Ecto neural progenitor cell (in vitro differentiated cells): ENCODE measurements at places on chromosomes 5 and 9.

- no peak for DNase-seq
Measured at GRCh38 chr5:65855766-65856315, 70.5 kb upstream of the ERBIN start.

DNA sequence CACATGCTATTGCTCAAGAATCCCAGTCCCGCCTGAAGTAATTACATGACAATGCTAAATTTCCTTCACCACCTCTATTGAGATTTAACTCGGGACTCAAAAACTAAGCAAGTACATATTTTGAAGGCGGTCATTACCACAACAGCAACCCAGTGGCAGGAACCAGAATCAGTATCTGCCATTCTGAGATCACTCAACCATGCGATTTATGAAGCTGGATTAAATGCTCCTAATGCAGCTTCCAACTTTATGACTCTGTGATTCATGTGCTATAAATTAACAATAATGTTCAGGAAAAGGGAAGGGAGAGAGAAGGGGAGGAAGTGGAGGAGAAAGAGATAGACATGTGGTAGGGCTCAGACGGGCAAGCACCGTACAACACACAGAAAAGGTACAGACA is 194.7 kb downstream of the DNAH5 start:
- DNase-seq: no peak

- DNase-seq: no peak
Measured at GRCh38 chr9:125258160-125258785, 3.4 kb upstream of the GAPVD1 start.

- no peak for DNase-seq
Measured at GRCh38 chr5:10827571-10827970, 66.5 kb upstream of the DAP start.

DNA sequence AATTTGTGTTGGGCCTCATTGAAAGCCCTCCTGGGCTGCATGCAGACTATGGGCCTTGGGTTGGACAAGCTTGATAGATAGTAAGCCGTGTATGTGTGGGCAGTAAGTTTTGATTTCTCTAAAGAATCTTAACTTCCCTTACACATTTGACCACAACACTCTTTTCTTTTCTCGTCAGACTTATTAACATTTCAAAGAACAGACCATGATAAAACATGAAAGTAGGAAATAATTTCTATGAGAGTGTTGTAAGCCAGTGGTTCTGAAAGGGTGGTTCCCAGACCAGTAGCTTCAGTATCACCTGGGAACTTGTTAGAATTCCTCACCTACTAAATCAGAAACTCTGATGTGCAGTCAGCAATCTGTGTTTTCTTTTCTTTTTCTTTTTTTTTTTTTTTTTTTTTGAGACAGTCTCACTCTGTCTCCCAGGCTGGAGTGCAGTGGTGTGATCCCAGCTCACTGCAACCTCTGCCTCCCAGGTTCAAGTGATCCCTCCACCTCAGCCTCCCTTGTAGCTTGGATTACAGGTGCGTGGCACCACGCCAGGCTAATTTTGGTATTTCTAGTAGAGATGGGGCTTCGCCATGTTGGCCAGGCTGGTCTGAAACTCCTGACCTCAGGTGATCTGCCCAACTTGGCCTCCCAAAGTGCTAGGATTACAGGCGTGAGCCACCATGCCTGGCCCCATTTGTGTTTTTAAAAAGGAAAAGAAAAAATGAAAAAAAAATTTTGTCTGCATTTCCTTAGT is 20.0 kb upstream of the GCNT1 start:
- DNase-seq: no peak

GRCh38 chr5:170963521-170963920 is 101.7 kb downstream of the RANBP17 start:
- DNase-seq: no peak

- no peak for DNase-seq
Measured at GRCh38 chr9:19231904-19232822, 1.7 kb downstream of the DENND4C start.

DNA sequence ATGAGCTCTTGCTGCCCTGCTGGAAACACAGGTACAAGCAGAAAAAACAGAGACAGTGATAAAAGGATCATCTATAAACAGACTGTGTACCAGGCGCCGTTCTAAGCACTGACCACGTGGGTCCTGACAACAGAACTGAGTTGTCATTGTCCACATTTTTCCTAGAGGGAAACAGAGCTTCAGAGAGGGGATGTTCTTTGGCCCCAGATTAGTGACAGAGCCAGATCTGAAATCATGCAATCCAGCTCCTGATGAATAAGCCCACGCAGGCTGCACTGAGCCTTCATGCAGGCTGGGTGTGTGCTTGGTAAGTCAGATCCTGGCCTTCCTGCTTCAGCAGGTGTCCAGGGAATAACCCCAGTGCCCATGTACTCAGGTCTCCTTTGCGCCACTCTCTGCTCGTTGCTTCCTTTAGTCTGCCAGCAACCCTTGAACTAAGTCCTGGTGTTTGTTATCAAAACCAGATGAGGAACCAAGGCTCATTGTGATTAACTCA is 22.8 kb upstream of the TCF7 start:
- DNase-seq: no peak

GRCh38 chr5:127060470-127060985 is 12.8 kb downstream of the C5orf63 start:
- DNase-seq: no peak

DNA sequence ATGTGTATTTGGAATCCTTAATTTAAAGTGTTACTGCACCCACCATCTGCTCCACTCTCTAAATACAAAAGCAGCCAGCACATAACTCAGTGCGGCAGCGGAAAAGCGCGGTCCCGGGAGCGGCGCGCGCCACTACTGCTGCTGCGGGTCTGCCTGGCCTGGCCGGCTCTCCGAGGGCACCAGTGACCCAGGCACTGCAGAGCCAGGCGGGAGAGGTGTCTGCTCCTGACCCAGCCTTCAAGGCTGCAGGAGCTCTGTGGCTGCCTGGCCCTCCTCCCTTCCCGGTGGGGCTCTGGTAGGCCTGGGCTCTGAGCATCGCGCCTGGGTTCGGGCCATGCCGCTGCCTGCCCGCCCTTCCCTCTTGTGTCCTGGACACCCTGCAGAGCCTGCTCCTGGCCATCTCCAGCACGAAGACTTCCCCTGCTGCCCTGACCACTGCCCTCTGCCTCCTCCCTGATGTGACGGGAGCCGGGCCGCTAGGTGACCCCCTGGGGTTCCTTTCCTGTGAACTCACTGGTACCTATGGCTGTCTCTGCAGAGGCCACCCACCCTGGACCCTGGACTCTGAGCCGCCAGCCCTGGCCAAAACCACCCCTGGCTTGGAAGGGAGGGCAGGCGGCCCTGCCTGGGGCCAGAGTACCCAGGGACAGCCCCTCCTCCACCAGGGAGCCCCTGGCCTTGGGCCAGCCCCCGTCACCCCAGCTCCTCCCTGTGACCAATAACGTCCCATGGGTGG is 32.8 kb upstream of the UBAC1 start:
- no peak for DNase-seq

DNA sequence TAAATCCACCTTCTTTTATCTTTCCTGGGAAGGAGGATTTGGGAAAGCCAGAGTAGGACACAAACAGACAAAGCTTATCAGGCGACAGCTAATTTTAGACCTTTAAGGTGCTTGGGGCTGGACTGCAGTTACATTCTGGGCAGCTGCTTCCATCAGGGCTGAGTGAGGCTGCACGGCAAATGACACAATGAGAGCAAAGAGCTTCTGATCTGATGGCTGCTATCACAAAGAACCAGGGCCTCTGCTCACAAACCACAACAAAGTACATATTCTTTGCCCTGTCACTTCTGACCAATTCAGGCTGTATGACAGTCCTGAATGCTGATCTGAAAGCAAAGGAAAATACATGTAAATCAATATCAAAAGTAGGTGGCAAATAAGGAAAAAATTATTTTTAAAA is 93.1 kb downstream of the MRPS27 start:
- no peak for DNase-seq

DNA sequence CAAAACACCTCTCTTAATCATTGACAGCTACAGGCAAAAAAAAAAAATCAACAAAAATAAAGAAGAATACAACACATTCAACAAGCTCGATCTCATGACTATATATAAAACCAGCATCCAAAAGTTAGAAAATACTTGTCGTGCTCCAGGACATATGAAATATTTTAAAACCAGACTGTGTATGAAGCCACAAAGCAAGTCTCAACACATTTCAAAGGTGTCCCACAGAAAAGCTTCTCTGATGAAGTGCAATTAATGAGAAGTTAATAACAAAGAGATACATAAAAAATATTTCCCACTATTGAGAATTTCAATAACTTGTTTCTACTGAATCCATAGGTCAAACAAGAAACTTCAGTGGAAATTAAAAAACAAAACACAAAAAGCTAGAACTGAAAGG is 178.7 kb downstream of the PLK2 start:
- DNase-seq: no peak

DNA sequence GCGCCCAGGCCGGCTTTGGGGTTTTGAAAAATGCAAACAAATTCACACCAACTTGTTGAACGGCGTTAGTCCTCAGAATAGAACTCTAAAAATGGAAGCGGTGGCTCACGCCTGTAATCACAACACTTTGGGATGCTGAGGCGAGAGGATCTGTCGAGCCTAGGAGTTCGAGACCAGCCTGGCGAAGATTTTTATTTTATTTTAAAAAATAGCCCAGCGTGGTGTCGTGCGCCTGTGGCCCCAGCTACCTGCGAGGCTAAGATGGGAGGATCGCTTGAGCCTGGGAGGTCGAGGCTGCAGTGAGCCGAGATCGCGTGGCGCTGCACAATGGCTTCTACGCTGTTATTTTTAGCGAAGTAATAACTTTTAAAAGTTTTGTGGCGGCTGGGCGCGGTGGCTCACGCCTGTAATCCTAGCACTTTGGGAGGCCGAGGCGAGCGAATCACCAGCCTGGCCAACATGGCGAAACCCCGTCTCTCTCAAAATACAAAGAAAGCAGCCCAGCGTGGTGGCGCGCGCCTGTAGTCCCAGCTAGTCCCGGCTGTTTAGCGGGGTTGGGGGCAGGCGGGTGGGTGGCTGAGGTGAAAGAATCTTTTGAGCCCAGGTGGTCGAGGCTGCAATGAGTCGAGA is 694 bp upstream of the PLIN2 start:
- DNase-seq: peak; percentile 74

- no peak for DNase-seq
Measured at GRCh38 chr5:65981548-65981947, 55.2 kb downstream of the ERBIN start.

GRCh38 chr9:101139082-101139481 is 110.6 kb downstream of the PLPPR1 start:
- no peak for DNase-seq

DNA sequence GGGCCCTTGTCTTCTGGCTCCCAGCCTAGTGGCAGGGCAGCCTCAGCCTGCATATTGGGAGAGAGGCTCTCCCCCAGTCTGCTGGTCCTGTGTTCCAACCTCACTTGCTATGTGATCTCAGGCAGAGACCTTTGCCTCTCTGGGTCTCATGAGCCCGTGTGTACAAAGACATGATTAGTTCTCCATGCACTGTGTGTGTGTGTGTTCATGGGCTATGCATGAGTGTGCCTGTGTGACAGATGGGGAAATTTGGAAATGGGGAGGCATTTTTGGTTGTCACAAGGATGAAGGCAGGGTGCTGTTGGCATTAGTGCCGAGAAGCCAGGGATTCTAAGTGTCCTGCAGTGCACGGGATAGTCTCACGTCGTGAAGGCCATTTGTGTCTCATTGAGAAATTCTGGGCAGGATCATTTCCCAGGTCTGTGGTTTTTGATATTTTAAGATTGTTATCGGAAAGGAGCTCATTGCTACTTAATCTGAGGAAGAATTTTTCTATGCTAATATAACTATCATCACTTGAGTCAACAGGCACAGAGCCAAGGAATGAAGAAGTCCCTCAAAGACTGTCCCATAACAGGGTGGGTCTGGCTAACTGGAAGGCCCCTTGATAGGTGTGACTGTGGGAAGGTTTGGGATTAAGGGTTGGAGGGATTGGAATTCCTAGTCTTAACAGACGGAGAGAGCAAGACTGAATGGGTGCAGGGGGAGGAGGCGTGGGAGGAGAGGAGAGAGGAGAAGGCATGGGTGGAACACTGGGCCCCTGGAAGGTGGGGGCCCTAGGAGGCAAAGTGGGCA is 168.5 kb downstream of the RGS3 start:
- peak; percentile 31 for DNase-seq

GRCh38 chr5:146461319-146461718 is 14.2 kb downstream of the TCERG1 start:
- no peak for DNase-seq

DNA sequence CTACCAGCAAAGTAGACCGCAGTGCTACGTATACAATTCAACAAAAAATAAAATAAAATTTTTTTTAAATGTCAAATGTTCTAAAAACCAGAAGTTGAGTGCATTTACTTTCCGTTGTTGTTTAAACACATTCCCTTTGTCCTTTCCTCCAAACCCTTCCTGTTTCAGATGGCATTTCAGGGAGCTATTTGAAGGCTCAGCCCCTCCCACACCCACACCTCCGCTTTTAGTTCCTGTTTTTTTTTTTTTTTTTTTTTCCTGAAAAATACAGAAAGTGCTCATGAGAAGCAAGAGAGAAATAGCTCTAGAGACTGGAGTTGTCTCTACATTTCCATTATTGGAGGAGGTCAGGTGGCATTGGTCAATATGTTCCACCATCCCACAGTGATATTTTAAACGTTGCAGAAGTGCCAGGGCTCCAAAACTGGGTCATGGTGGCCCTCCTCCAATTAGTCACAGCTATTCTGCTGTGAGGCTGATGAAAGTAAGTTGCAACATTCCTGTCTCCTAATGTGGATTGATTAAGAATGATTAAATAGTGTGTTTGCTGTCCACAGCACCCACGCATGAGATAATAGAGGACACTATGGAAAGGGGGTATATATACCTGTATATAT is 106.9 kb downstream of the GABRG2 start:
- no peak for DNase-seq

GRCh38 chr5:110923971-110924370 is 147.5 kb upstream of the TSLP start:
- no peak for DNase-seq

GRCh38 chr5:145975361-145976066 is 39.1 kb downstream of the SH3RF2 start:
- no peak for DNase-seq
